ENCODE measurements at places on chromosomes 11 and 22. TPM values are rescaled to one million over a fixed set of nuclear protein-coding genes. Genes with fewer than 3 reads are reported as not detected.

GRCh38 chr22:19411690-19412045, 19.9 kb downstream of the HIRA start:
- no peak for DNase-seq

DNA sequence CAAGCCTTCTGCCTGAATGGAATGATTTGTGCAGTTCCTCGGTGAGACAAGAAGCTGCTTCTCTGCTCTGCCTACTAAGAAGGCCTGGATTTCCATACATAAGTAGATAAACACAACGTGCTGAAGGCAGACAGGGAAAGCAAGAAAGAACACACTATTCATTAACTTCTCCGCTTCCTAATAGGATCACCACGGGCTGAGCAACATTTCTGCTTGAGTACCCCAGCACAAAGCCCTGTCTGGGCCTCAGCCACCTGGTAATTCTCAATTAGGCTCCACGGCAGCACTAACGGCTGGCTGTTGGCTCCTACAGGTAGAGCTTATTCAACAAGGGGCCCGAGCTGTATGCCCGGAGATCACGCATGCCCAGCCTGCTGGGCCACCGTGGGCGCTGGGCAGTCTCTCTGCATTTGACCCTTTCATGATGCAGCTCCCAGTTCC, 1156.6 kb downstream of the TBC1D22A start:
- DNase-seq: no peak

DNA sequence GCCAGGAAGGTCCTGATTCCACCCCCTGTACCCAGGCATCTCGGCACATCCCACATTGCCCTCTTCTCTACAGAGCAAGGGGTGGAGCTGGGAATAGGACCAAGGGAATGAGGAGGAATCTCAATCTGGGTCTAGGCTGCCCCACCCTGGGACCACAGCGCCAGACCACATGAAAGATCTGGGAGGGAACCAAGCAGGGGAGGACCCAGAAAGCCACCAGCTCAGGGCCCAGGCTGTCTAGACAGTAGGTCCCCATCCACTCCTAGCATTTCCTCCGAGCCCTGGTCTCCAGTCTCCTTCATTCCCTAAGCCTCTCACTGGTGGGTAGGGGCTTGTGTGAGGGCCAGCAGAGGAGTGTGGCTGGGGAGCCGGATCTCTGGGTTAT, 11.6 kb downstream of the PHLDB1 start:
- peak; percentile 36 for DNase-seq

- DNase-seq: no peak
Measured at GRCh38 chr22:43835736-43836135, 23.6 kb upstream of the EFCAB6 start.

GRCh38 chr11:85748455-85748891, 62.5 kb downstream of the SYTL2 start:
- no peak for DNase-seq

GRCh38 chr22:29130476-29130875, 57.6 kb downstream of the KREMEN1 start:
- no peak for DNase-seq

DNA sequence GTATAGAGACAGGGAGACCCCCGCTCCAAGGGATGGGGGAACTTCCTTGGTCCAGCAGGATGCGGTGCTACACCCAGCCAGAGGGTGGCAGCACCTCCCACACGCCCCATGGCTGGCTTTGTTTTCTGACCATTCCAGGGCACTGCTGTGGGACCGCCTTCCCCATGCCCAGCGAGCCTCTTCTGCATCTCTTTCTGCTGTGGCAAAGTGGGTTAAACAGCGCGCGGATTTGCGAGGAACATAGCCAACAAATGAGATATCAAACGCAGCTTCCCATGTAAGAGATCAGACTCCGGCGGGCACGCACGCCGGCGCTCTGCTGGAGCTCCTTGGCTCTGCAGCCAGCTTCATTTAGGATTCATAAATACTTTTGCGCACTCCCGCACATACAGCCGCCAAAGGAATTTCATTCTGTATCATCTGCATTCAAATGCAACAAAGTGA, 485.8 kb upstream of the CADM1 start:
- DNase-seq: no peak

GRCh38 chr22:47553436-47553835, 791.0 kb downstream of the TBC1D22A start:
- no peak for DNase-seq

- DNase-seq: no peak
Measured at GRCh38 chr22:37640591-37641560, 1.4 kb downstream of the SH3BP1 start.

GRCh38 chr11:10443152-10443551, 11.9 kb upstream of the AMPD3 start:
- no peak for DNase-seq

DNA sequence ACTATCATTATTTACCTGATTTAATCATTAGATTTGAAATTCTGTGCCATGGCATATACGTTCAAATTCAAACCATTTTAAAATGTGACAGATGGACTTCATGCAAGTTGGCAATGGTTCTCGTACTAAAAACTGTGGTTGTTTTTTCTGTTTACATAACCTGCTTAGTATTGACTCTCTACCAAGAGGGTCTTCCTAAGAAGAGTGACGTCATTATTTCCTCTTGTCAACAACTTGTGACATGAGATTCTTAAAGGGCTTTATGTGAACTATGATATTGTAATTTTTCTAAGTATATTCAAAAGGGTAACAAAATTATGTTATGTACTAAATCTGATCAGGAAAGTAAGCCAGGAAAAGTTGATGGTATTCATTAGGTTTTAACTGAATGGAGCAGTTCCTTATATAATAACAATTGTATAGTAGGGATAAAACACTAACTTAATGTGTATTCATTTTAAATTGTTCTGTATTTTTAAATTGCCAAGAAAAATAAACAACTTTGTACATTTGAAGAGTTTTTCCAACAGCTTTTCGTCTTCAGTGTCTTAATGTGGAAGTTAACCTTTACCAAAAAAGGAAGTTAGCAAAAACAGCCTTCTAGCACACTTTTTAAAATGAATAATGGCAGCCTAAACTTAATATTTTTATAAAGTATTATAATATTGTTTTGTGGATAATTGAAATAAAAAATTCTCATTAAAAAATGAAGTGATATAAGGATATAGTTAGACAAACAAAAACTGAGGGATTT, 87.0 kb downstream of the GRK3 start:
- DNase-seq: no peak

GRCh38 chr22:26432619-26433311, 3.7 kb downstream of the ASPHD2 start:
- no peak for DNase-seq

- DNase-seq: no peak
Measured at GRCh38 chr11:26201411-26201810, 130.5 kb upstream of the ANO3 start.

- DNase-seq: no peak
Measured at GRCh38 chr22:49524362-49524761, 303.3 kb downstream of the BRD1 start.

DNA sequence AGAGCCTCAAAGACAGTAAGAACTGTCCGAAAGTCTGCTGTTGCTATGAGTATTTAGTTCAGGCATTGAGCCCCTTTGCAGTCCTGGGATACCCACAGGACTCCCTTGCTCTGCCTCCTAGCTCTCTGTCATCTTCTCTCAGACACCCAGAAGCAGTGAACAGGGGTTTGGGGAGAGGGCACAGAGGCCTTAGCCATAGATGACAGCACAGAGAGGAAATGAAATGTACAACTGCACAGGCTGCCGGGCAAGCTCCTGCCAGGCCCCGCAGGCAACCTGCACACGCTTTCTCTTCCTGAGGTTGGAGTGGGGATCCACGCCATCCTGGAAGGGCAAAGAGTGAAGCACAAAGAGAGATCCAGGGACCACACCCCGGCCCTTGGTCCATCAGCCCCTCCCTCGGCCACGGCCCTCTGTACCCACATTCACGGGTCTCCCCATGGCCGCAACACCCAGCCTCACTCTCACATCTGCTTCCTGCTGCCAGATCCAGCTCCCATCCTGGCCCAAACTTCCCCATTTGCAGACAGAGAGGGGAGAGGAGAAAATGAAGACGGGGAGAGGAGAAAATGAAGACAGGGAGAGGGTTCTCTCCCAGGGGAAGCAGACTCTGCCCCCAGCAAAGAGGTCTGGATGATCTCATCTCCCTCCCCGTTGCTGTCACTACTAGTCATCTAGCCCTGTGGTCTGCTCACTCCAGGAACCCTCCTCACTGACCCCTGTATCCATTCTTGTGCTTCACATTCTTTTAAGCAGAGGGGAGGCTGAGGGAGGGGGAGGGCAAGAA, 40.7 kb downstream of the CD6 start:
- DNase-seq: no peak

- peak; percentile 26 for DNase-seq
Measured at GRCh38 chr22:46748908-46749675, 11.0 kb upstream of the CERK start.

DNA sequence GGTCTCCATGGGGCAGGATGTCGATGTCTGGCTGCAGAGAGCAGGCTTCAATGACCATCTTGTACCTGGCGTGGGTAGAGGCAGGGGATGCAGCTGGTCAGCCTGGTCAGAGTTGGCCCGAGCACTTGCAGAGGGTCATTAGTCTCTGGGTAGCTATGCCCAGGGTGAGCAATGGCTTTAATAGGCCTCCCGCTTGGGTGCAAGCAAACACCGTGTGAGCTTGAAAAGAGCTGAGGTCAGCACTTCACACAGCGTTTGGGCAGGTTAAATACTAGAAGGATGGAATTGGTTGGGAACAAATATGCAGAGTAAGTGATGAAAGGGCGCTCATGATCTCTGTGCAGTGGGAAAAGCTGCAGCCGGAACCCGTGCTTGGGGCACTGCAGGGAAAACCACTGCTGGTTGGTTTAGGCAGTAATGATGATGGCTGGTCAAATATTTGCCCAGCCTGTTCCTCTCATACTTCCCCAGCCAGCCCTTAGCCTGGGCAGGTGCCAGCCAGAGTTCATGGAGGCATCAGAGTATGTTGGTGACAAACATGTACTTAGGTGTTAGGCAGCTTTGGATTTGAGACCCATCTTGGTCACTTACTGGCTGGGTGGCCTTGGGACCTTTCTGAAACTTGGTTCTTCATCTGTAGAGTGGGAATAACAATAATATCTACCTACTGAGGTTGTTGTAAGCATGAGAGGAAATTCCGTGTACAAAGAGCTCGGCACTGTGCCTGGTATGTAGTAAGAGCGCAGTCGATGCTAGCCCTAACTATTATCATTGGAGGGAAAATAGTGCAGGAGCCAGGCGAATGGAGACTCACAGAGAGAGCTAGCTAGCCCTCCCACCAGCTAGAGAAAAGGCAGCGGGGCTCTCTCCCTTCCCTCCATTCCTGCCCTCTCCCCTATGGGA, 25.2 kb upstream of the KCNJ11 start:
- DNase-seq: no peak

GRCh38 chr11:106621484-106621883, 396.8 kb downstream of the GUCY1A2 start:
- no peak for DNase-seq

DNA sequence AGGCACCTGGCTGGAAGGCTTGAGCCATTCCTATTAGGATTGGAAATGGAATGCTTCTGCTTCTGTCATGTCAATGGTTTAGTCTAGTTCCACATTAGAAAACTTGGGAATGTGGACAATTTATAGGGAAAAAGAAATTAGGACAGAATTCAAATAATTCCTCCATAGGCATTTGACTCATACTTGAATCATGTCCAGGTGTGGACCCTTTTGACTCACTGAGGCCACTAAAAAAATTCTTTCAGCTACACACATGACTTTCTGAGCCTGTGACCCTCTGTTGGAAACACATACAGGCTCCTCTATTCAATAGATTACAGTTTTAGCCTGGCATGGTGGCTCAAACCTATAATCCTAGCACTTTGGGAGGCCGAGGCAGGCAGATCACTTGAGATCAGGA, 100.5 kb downstream of the RASSF10 start:
- no peak for DNase-seq

NPAS4 gene
- 2.7 TPM for total RNA-seq

ACCS gene
- 30.5 TPM for total RNA-seq

CBX6 gene
- total RNA-seq: 18.0 TPM

ENTHD1 gene
- total RNA-seq: not detected

PNPLA5 gene
- 2.3 TPM for total RNA-seq

MYEOV gene
- total RNA-seq: 4.2 TPM

TESMIN gene
- 1.1 TPM for total RNA-seq

CD248 gene
- total RNA-seq: 31.2 TPM

SELENOM gene
- total RNA-seq: 33.1 TPM

MRGPRX2 gene
- total RNA-seq: 0.49 TPM

BDNF gene
- 2.9 TPM for total RNA-seq

Measured in skin of body (tissue), 3 donors.